ENCODE measurements at places on chromosomes 13 and 19. TPM values are rescaled to one million over a fixed set of nuclear protein-coding genes. Genes with fewer than 3 reads are reported as not detected.

KIR3DL1 gene
- total RNA-seq: not detected

KRTDAP gene
- total RNA-seq: not detected

CEACAM8 gene
- not detected for total RNA-seq

ZNF528 gene
- total RNA-seq: 14.9 TPM

CD177 gene
- total RNA-seq: 1.1 TPM

PRODH2 gene
- not detected for total RNA-seq

CDC37 gene
- 268 TPM for total RNA-seq

IL11 gene
- total RNA-seq: 12.8 TPM

ANGPTL8 gene
- total RNA-seq: not detected
